ENCODE measurements at places on chromosomes 2 and 18.

GRCh38 chr2:53842891-53843290 lies 16.9 kb downstream of the GPR75 start:
- no peak for DNase-seq

DNA sequence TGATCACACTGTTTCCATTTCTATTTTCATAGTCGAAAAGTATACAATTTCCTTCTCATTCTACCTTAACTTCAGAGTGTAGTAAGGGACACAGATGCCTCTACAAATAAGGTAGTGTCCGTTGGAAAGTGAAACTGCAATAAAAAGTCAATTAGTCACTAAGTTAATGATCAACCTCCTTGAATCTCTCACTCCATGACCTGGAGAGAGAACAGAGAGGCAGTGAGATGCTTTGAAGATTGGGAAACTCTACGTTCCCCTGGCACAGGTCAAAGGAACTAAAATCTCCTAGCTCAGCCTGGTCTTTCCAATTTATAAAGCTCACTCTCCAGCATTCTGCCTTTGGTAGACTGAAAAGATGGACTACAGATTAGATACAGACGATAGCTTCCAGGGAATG lies 153.8 kb upstream of the ACAA2 start:
- DNase-seq, result no peak

GRCh38 chr2:197998702-197999101 lies 194.3 kb downstream of the PLCL1 start:
- no peak for DNase-seq

- DNase-seq, result no peak
Observed at GRCh38 chr2:66185497-66186054, 249.3 kb upstream of the MEIS1 start.

- DNase-seq, result no peak
Observed at GRCh38 chr18:3384664-3385563, 65.1 kb upstream of the TGIF1 start.

GRCh38 chr2:23093513-23093912 lies 291.5 kb upstream of the KLHL29 start:
- no peak for DNase-seq

GRCh38 chr2:77086478-77086877 lies 435.7 kb downstream of the LRRTM4 start:
- DNase-seq, result no peak

DNA sequence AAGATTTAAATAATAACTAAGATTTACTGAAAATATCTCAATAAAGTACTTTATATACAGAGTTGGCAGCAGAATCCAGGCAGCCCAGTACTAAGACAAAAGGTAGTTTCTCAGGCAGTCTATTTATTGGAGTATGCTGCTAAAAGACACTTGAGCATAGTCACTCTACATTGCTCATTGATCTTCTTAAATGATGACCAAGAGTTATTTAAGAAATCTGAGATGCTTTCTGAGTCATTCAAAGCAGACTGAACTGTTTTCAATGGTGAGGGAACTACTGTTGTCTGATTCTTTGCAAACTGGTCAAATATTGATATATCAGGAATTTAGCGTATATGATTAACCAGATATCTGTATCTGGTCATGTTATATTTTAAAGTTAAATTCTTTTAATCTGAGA lies 133.6 kb downstream of the PHLPP1 start:
- DNase-seq, result no peak

- DNase-seq, result peak; percentile 19
Observed at GRCh38 chr2:162012565-162013058, 61.4 kb downstream of the DPP4 start.

DNA sequence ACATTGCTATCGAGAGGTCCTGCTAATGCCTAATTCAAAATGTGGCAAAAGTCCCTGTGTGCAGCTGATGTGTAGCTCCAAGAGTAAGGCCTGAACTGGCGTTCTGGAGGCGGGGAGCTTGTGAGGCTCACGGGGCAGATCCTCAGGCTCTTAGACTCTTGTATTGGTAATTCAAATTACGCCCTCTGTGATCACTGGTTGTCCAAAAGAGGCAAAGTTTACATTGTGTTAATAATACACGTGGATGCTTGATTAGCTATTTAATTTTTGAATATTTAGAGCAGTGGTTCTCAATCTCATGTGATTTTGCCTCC lies 12.4 kb upstream of the CRYGA start:
- no peak for DNase-seq

- DNase-seq, result no peak
Observed at GRCh38 chr2:78132391-78133370, 610.5 kb upstream of the LRRTM4 start.

DNA sequence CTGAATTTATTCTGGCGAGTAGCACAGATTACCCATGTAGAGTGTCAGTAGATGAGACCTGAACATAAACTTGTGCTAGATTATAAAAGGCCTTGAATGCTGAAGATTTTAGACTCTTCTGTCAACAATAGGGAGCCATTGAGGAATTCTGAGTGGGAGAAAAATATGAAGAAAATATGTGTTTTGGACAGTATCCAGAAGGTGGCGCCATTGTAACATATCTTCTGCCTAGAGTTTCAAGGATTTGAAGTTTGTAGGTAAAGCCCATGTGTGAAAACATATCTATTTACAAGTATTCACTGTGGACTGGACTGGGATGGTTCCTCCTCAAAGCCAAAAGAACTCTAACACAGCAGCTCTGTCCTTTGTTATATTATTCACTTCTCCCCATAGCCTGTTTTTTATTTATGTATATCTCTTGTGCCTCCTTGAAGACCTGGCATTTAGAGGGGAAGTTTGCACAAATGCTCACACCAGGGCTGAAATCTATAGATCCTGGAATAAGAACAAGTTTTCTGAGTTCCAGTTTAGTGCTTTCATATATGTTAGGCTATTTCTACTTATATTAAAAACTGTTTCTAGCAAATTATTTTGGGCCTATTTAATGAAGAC lies 124.9 kb downstream of the RDH14 start:
- peak; percentile 86 for DNase-seq

GRCh38 chr2:219378163-219378851 lies 9.4 kb downstream of the DNPEP start:
- DNase-seq, result no peak

All from adipocyte (in vitro differentiated cells).